ENCODE measurements at places on chromosomes 3 and 15.

- DNase-seq, result no peak
Measured at GRCh38 chr15:68725736-68726135, 95.0 kb downstream of the ANP32A start.

- no peak for DNase-seq
Measured at GRCh38 chr3:58630076-58630709, 36.4 kb downstream of the FAM3D start.

- peak; percentile 79 for DNase-seq
Measured at GRCh38 chr3:150217691-150218090, 190.4 kb upstream of the TSC22D2 start.

GRCh38 chr15:67064607-67065530 lies 533 bp upstream of the SMAD3 start:
- no peak for DNase-seq
